ENCODE measurements at places on chromosomes 4 and X.

DNA sequence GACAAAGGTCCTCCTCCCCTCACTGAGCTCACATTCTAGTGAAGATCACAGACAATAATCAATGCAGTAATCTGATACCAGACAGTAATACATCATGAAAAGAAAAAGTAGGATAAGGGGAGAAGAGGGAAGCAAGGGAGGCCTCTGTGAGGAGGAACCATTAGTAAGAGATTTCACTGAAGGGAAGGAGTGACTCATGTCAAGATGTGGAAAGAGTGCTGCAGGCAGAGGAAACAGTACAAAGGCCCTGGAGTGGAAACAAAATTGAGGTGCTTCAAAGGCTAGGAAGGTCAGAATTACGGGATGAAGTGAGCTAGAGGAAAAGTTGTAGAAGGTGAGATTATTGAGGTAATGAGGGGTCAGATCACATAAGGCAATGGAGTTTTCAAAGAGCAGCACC is 38.1 kb downstream of the LAMTOR3 start:
- DNase-seq: peak; percentile 7

- DNase-seq: no peak
Measured at GRCh38 chr4:163172647-163173046, 6.0 kb upstream of the NAF1 start.

- DNase-seq: no peak
Measured at GRCh38 chr4:81472281-81473182, 825 bp upstream of the RASGEF1B start.

DNA sequence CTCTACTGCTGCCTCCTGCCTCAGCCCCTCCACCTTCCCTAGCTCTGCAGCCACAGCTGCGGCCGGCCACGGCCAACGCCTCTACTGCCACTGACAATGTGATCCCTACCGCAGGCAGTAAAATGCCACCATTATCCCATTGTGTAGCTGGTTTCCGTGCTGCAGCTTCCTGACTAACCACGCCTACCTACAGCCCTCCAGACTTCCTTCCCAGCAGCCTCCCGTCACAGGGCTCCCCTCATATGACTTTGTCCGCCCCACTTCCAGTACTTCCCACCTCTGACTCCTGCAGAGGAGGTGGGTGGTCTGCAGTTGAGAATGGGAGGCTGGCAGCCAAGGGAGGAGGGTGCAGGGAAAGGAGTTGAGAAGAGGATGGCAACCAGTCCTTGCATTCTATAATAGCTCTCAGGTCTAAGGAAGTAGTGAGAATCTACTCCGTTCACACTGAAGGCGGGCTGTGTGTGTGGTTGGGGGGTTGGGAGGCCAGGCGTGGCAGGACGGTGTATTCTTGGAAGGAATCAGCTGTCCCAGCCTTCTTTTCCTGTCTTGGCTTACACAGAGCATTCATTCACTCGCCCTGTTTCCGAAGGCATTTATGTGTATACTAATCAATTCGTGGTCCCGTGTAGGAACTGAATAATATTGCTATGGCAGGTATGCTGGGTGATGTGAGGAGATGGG is 33.1 kb upstream of the USP51 start:
- no peak for DNase-seq

DNA sequence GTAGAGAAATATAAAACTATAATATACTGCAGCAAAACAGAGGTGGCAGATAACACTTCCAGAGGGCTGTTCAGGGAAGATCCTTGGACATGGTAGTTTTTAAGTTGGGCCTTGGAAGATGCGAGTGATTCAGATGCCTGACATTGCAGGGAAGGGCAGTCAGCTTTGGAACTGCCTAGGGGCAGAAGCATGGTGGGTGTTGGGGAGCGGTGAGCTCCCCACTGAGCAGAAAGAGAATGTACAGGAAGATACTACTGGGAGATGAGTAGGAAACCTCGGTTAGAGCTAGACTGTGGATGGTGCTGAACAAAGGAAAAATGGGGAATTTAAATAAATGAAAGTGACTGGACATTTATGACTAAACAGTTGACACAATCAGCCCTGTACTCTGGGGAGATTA is 24.9 kb upstream of the SEC24B start:
- no peak for DNase-seq

DNA sequence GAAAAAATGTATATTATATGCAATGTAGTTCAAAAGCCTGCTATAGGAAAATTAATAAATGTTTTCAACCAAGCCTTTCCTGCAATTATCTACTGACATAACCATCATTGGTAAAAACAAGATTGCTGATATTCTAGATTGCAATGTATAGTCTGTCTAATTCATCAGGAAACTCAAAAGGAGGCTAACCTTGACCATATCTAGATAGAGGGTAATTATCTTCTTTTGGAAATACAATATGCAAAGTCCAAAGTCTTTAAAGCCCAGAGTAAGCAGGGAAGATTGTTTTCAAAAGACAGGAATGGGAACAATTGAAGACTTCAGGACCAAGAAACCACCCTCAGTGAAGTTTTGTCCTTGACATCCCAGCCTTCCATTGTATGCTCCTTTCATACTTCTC is 123.1 kb upstream of the GLRA2 start:
- no peak for DNase-seq

- no peak for DNase-seq
Measured at GRCh38 chrX:81890521-81890920, 688.6 kb downstream of the SH3BGRL start.

DNA sequence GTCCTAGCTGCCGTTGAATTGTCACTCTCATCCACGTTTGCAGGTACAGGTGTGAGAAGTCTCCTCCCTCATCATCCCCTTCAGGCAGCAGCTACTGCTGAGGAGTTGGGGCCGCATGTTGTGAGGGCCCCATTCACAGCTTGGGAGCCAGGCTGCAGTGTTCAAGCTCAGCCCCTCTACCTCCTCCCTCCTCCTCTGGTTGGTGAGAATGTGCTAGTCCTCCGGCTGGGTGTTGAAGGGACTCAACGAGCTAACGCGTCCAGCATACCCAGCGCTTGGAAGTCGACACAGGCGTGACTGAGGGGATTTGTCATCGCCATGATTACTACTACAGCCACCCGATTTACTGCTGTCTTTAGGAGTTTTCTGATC is 82.0 kb upstream of the PSAPL1 start:
- no peak for DNase-seq

GRCh38 chrX:151741606-151742005 is 7.1 kb downstream of the CNGA2 start:
- no peak for DNase-seq

DNA sequence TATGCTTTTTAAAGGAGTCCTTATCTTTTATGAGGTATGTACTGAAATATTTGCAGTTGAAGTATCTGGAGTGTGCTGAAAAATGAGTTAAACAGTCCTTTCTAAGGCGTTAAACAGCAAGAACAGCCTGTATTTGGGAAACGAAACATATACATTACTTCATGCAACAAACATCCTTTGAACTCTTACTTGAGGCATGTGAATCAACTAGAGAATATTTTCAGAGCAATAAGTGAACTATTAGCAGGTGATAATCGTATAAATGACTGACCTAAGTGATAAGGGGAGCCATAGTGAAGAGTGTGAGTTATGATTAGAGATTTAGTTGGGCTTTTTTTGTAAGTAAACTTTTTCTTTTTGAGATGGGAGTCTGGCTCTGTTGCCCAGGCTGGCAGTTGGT is 45.9 kb upstream of the RHOH start:
- no peak for DNase-seq

DNA sequence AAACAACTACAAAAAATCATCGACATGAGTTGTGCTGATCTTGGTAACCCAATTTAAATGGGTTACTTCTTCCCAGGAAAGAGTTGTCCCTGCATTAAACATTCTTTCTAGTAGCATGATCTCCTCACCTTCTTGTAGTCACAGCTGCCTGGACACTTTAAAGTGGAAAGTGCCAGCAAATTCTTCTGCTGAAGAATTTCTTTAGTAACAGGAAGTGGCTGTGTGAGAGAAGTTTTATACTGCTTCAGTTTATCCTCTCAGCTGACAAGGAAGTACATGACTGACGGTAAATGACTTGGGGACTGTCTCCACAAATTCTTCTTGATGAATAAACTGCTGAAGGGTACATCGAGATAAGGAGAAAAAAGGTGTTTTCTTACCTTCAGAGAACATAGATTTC is 18.2 kb upstream of the TNIP3 start:
- DNase-seq: peak; percentile 29

DNA sequence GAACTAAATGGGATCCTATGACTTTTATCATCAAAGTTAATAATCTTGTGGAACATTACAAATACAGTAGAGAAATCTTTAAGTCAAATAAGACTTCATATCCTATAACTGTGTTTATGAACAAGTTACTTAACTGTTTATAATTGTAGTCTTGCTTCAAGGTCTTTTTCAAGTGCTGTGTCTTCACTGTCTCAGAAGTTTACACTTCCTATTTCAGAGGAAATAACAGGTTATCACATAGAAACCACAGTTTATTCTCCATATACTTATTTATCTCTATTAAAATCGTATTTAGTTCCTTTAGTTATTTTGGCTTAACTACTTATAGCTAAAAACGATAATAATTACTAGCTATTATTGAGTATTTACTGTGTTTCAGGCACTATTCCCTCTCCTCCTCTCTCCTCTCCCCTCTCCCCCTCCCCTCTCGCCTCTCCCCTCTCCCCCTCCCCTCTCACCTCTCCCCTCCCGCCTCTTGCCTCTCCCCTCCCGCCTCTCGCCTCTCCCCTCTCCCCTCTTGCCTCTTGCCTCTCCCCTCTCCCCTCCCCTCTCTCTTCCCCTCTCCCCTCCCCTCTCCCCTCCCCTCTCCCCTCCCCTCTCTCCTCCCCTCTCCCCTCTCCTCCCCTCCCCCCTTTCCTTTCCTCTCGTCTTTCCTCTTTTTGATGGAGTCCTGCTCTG is 63.7 kb downstream of the RBPJ start:
- no peak for DNase-seq

GRCh38 chr4:155828628-155829027 is 37.4 kb downstream of the ASIC5 start:
- DNase-seq: no peak
